ENCODE measurements at places on chromosomes 6 and 20. TPM values are rescaled to one million over a fixed set of nuclear protein-coding genes. Genes with fewer than 3 reads are reported as not detected.

DNA sequence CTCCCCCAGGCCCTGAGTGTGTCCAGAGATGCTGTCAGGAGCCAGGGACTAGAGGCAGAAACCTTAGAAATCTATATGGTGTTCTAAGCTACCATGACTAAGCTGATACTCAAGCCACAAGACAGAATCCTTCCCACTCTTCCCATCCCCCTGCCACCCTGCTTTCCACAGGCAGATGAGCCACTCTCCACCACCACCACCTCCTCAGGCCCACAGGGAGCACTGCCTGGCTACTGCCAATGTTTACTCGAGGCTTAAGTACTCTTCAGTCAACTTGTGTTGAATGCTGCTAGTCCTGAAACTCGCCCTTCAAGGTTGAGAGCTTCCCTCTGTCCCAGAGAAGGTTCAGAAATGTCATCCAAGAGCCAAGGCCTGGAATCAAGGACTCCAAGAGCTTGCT lies 56.2 kb downstream of the CENPW start:
- no peak overlapping the region for H3K4me3 ChIP-seq
- H3K4me1 ChIP-seq: no peaks in the 10 kb centered on the region
- no peak overlapping the region for H3K27ac ChIP-seq
- no peaks in the 10 kb centered on the region for H3K27me3 ChIP-seq

- no peak overlapping the region for H3K27ac ChIP-seq
- H3K4me3 ChIP-seq: no peak overlapping the region
- DNase-seq: no peak
- peaks cover 4% of the 10 kb centered on the region for H3K4me1 ChIP-seq
- H3K27me3 ChIP-seq: no peaks in the 10 kb centered on the region
- peaks cover 3% of the 10 kb centered on the region for H3K36me3 ChIP-seq
Measured at GRCh38 chr6:18243302-18243893, 20.9 kb downstream of the DEK start.

The FGD2 gene
- total RNA-seq: not detected

GRCh38 chr20:38635721-38636288 lies 34.2 kb downstream of the ARHGAP40 start:
- H3K4me3 ChIP-seq: no peak overlapping the region
- no peaks in the 10 kb centered on the region for H3K27me3 ChIP-seq
- DNase-seq: peak; percentile 51

DNA sequence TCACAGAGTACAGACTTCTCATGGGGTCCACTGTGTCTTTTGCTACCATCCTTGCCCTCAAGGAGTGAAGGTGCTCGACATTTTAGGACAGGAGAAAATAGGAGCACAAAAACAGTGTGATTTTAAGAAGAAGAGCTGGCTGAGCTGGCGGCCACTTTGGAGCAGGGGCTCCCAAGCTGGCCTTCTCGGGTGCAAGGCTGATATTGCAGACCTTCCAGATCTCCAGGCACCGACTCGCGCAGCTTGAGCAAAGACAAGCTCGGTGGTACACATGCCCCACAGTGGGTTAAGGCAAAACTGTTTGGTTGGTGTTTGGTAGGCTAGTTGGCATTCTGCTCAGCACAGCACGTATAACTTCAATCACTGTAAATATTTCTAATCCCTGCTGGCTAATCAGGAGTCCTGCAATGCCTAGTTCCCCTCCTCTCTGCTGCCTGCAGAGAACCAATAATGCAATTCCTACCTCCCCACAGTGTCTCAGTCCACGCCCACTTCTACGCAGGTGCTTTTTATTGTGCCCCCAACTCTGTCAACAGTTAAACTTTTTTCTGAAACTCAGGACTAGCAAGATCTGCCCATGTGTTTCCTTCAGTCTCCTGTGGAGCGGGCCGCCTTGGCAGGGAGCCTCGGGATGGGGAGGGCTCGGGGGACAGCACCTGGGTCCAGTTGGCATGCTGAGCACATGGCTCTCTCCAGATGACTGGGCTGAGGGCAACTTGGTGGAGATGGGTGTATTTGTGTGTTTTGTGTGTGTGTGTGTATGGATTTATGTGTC lies 12.7 kb upstream of the SMOC2 start:
- no peak for DNase-seq
- H3K4me1 ChIP-seq: no peaks in the 10 kb centered on the region
- no peak overlapping the region for H3K27ac ChIP-seq

GRCh38 chr6:27867945-27868300 lies 44.3 kb downstream of the OR2B2 start:
- peak overlapping the region; percentile 94 for H3K27ac ChIP-seq
- no peaks in the 10 kb centered on the region for H3K4me1 ChIP-seq
- peak; percentile 6 for DNase-seq
- H3K27me3 ChIP-seq: no peaks in the 10 kb centered on the region
- H3K4me3 ChIP-seq: peak overlapping the region; percentile 90

- H3K27ac ChIP-seq: no peak overlapping the region
- DNase-seq: no peak
- H3K4me1 ChIP-seq: peaks cover 29% of the 10 kb centered on the region
- H3K27me3 ChIP-seq: no peaks in the 10 kb centered on the region
Measured at GRCh38 chr6:158000530-158001307, 19.1 kb downstream of the SYNJ2 start.

DNA sequence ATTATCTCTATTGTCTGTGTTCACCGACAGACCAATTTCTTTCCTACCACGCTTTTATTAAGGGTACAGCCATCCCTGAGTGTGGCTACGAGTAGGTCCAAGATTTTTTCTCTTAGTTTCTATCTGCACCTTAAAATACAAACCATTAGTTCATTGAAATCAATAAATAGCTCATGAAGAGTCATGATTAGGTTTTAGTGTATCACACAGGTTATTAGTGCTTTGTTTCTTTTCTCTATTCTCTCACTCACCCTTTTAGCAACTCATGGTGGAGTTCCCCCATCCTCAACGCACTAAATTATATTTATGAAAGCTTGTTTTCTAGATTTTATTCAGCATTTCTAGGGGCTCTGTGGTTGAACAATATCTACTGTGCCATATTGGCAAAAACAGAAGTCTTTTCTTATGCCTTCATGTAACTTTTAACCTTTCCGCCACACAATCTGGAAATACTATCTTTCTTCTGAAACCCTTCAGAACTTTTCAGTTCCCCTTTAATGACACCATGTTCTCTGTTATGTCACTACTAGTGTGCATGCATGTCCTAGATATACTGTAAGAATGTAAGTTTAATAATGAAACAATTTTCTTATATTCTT lies 128.2 kb upstream of the LAMA2 start:
- no peak for DNase-seq
- H3K27me3 ChIP-seq: no peaks in the 10 kb centered on the region
- no peaks in the 10 kb centered on the region for H3K36me3 ChIP-seq
- no peaks in the 10 kb centered on the region for H3K4me1 ChIP-seq

The BRD2 gene
- total RNA-seq: 75.6 TPM

GRCh38 chr20:46872328-46873211 lies 22.1 kb upstream of the EYA2 start:
- no peak overlapping the region for H3K27ac ChIP-seq
- peak; percentile 42 for DNase-seq
- H3K4me3 ChIP-seq: peak overlapping the region; percentile 52
- no peaks in the 10 kb centered on the region for H3K36me3 ChIP-seq
- no peaks in the 10 kb centered on the region for H3K4me1 ChIP-seq

DNA sequence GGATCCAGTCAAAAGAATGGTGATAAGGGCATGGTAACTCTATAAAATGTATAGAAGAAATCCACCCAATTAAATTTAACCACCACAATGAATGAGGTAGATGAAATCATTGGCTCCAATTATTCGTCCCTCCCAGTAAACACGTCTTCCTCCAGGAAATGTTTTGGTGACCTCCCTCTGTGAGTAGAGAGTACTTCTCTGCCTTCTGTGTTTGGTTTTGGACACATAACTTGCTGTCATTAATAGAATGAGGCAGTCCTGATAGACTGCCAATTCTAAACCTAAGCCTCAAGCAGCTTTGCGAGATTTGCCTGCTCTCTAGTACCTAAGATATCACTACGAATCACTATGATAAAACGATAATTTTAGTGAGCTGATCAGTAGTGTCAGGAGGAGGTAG lies 632.8 kb downstream of the HDGFL1 start:
- no peaks in the 10 kb centered on the region for H3K27me3 ChIP-seq
- H3K4me3 ChIP-seq: no peak overlapping the region
- H3K4me1 ChIP-seq: no peaks in the 10 kb centered on the region
- no peaks in the 10 kb centered on the region for H3K36me3 ChIP-seq
- DNase-seq: no peak
